Activated B cell treated with CpG ODN at 0.5 μM for 24 hours (primary cell): ENCODE measurements at places on chromosomes 5 and 9. TPM values are rescaled to one million over a fixed set of nuclear protein-coding genes. Genes with fewer than 3 reads are reported as not detected.

SIT1 gene
- 27.5 and 28.0 TPM in 2 replicates for total RNA-seq

BTNL9 gene
- total RNA-seq: 24.3 and 27.6 TPM in 2 replicates

NOXA1 gene
- total RNA-seq: 2.6 and 3.9 TPM in 2 replicates

EGFLAM gene
- total RNA-seq: not detected in 2 replicates

DIRAS2 gene
- total RNA-seq: not detected in 2 replicates

PPP2R2B gene
- total RNA-seq: not detected in 2 replicates

SLIT3 gene
- total RNA-seq: not detected in 2 replicates

SCGB3A2 gene
- not detected in 2 replicates for total RNA-seq

HNRNPA0 gene
- 31.2 and 34.7 TPM in 2 replicates for total RNA-seq
